ENCODE measurements at places on chromosomes 12 and 14.

GRCh38 chr14:59284059-59284458 lies 95.6 kb downstream of the DAAM1 start:
- no peak for DNase-seq

DNA sequence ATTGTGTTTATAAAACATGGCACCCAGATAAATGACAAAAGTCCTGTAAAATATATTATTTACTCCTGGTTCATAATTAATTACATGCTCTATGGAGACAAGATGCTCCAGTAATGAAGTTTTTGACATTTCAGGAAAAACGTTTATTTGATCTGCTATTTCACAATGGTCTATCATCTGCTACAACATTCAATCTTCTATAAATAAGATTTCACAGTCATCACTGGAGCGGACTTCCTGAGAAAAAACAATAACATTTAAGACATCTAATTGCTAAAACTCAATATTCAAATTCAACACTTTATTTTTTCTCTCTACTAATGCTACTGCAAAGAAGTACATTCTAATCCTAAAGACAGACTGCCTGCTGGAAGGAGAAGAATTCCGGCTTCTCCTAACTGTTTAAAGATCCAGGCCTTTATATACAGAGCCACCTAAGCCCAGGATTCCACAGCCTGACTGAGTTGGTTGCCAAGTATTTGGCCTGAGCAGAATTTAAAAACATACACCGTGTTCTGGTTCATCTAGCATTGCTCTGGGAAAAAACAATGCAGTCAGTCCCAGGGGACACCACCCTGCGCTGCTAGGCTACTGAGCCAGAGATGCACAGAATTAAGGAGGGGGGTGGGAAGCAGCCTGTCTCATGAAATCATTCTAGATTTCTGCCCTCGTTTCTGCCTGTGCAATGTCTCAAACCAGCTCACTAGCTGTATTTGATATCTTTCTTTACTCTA lies 58.0 kb downstream of the TMTC1 start:
- DNase-seq: no peak

DNA sequence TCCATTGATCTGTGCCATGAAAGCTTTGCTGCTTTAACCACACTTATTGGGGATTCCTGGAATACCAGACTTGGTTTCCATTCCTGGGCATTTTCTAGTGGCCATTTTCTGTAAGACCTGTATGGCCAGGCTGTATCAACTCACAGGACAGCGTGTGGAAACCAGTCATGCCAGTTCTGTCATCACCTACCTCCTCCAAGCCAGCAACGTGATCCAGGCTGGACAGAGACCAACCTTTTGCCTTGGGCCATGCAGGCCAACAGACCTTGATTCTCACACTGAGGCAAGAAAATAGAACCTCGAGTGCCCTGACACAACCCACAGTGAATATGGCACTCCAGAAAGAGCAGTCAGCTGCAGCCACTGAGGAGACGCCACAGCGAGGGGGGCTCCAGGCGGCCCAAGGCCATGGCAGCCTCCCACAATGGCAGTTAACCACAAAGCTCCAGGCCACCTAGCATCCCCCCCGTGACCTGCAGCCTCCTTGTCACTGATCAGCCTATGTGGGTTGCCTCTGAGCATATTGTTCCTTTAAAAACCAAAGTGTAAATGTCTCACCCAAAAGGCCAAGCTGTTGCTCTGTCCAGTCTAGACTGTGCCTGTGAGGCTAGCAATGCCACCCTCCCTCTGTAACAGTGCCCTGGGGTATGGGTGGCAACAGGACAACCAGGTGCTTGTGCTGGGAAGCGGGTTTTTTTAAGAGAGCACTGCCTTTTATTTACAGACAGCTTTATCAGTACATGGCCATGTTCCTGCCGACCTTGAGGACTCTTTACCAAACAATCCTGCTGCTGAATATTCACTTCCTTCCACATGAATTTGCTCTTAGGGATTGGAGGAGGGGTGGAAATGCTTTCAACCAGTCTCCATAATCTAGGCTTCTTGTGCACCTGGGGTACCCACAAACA lies 168.7 kb upstream of the HIF1A start:
- DNase-seq: no peak

DNA sequence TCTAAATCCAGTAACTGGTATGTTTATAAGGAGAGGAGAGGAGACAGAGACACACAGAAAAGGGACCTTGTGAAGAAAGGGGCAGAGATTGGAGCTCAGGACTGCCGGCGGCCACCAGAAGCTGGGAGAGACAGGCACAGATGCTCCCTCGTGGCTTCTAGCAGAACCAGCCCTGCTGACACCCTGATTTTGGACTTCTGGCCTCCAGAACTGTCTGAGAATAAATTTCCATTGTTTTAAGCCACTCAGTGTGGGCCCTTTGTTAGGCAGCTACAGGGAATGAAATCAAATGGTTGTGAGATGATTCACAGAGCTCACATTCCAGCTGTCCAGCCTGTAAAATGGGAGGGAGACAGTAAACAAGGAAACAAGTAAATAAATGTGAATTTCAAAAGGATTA lies 47.6 kb downstream of the TMEM132C start:
- DNase-seq: no peak

DNA sequence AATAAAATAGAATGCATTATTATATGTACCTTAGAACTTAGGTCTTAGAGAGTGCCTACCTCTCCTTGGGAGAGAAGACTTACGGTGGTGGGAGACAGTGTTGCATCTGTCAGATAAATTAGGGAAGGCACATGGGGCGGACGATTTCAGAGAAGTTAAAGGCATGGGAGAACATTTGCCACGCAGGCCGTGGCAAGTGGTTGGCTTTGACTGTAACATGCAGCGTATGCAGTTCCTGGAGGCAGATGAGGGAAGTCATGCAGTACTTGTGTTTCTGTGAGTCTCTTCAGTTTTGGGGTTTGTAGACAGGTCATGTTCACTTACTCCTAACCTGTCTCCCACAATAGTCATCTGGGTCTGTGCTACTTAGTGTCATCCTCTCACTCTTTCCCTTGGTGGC lies 43.6 kb downstream of the ETV6 start:
- no peak for DNase-seq

DNA sequence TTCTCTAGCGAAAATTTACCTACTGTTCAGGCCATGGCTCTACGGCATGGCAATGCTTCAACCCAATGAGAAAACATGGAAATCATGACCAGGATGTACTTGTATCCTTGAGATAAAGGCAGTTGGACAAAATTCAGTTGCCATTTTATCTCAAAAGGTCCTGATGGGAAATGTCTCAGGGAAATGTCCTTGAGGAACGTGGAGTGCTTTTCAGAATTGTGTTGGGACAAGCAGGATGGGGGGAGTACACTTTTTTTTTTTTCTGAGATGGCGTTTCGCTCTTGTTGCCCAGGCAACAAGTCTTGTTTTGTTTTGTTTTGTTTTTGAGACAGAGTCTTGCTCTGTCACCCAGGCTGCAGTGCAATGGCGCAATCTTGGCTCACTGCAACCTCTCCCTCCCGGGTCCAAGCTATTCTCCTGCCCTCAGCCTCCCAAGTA lies 86.8 kb upstream of the EIF5 start:
- no peak for DNase-seq
